G401 (cell line): ENCODE measurements at places on chromosomes 3 and 15. TPM values are rescaled to one million over a fixed set of nuclear protein-coding genes. Genes with fewer than 3 reads are reported as not detected.

The MUC4 gene
- 0.12 and 0.20 TPM in 2 replicates for total RNA-seq

The AMOTL2 gene
- 177 and 190 TPM in 2 replicates for total RNA-seq

The KLHL25 gene
- 11.2 and 15.6 TPM in 2 replicates for total RNA-seq

The CELF6 gene
- 0.07 and 0.18 TPM in 2 replicates for total RNA-seq

The ZNF774 gene
- total RNA-seq = 0.27 and 0.62 TPM in 2 replicates

The CCDC80 gene
- total RNA-seq = 2.3 and 4.4 TPM in 2 replicates

The CACNA2D2 gene
- total RNA-seq = 1.9 and 2.0 TPM in 2 replicates

The ZFAND6 gene
- 143 and 196 TPM in 2 replicates for total RNA-seq

The LDHAL6B gene
- not detected in 2 replicates for total RNA-seq

The GASK1A gene
- not detected in 2 replicates for total RNA-seq

The CFAP92 gene
- total RNA-seq = not detected in 2 replicates
